Activated CD8-positive, alpha-beta memory T cell treated with anti-CD3 and anti-CD28 coated beads for 4 hours (primary cell): ENCODE measurements at places on chromosomes 6 and 20.

DNA sequence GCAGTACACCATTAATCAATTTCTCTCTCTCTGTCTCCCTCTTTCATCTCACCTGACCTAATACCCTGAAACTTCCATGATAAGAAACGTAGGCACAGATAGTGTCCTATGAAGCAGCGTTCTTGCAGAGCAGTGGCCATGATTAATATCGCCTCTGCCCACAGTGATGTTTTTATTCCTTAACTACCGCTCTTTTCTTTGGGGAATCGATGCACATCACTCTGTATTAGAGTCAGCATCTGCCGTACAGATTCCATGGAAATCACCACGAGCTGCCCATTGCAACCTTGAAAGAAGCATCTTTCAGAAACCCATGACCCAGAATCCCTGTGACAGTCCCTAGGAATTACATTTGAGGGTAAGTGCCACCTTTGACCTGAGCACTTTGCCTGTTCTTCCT, 152.0 kb upstream of the ECI2 start:
- DNase-seq = no peak

- DNase-seq = no peak
Observed at GRCh38 chr6:159045801-159046200, 1.0 kb upstream of the TAGAP start.

- DNase-seq = no peak
Observed at GRCh38 chr6:116436586-116436985, 24.6 kb upstream of the CALHM6 start.

DNA sequence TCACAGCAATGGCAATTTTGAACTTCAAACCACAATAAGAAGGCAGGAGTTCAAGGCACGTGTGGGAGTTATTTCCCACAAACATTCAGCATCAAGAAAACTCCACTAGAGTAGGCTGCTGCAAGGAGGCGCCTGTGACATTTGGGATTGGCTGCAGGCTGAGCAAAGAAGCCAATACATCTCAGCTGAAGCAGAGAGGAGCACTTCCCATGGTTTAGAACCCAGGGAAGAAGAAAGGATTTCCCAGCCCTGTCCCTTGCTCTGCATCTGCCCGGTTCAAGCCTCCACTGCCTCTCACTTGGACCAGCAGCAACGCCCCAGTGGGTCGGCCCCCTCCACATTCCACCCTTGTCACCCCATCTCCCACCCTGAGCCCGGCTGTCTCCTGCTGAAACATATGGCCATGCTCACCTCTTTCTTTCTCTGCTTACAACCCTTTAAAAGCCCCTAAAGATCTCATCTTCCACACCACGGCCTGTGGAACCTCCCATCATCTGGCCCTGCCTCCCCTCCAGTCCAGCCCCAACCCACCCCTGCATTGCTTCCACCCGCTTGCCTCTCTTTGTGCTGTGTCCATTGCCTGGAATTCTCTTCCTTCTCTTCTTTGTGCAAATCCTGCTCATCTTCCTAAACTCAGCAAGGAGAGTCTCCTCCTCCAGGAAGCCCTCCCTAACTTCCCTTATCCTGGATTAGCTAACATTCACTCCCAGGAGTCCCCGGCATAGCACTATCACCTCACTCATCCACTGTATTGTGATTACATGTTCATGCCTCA, 128.3 kb downstream of the ANKRD60 start:
- no peak for DNase-seq

- DNase-seq = no peak
Observed at GRCh38 chr20:19473922-19474286, 261.5 kb downstream of the SLC24A3 start.

- DNase-seq = no peak
Observed at GRCh38 chr6:12504325-12504966, 212.1 kb upstream of the PHACTR1 start.

GRCh38 chr6:107819217-107819616, 4.9 kb downstream of the SCML4 start:
- no peak for DNase-seq

GRCh38 chr6:169099411-169100202, 154.0 kb downstream of the THBS2 start:
- no peak for DNase-seq

DNA sequence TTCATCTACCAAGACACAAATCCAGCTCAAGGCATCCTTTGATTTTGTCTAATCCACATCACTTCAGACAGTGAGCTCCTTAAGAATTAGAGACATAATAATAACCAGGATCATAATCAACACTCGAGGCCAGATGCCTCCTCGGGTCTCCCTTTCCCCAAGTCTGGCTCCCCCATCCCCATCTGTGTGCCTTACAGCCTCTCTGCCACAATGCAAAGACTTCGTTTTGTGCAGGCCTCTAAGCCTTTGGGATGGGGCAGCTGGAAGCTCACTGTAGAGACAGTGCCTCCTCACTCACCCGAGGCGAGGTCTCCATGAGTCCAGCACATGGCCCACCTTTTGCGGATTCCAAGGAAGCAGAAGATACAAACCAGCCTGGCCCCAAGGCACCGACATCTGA, 30.3 kb downstream of the LRFN2 start:
- DNase-seq = no peak

DNA sequence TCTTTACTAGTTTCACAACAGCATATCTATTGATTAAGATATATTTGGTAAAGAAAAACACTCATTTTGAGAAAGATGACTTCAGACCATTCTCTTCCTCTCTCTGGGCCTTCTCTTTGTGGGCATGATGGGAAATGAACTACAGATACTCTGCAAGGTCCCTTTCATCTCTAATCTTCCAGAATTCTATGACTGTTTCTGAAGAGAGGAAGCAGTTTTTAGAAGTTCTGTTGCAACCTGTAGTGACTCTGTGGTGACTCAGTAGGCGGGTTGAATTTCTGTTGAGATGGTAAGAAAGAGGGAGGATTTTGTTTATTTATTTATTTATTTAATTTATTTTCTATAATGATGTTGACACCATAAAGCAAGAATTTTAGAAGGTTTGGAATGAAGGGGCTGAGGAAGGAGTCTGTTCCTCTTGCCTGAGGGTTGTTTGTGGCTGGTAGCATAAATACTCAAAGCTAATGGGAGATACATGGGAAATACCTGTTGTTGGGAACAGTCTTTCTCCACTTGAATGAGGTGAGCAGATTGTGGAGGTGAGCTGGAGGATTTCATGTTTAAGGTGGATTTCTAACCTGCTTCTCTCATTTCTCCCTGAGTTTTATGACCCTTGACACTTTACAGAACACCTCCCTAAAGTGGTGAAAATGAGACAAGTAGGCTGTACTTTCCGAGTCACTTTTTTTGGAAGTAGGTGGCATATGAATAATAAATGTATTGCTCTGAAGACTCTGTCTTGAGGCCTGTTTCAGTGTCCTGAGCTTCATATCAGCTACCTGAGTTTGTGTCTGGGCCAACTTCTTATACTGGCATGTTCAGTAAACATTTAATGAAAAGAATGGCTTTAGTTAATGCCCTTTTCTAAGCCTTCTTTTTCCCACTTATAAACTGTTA, 15.0 kb downstream of the ACSS2 start:
- no peak for DNase-seq

GRCh38 chr6:113505084-113505699, 352.0 kb upstream of the MARCKS start:
- DNase-seq = no peak

GRCh38 chr6:25486550-25486949, 165.5 kb upstream of the SCGN start:
- DNase-seq = no peak

GRCh38 chr20:64261138-64261537, 5.6 kb downstream of the PCMTD2 start:
- DNase-seq = no peak

DNA sequence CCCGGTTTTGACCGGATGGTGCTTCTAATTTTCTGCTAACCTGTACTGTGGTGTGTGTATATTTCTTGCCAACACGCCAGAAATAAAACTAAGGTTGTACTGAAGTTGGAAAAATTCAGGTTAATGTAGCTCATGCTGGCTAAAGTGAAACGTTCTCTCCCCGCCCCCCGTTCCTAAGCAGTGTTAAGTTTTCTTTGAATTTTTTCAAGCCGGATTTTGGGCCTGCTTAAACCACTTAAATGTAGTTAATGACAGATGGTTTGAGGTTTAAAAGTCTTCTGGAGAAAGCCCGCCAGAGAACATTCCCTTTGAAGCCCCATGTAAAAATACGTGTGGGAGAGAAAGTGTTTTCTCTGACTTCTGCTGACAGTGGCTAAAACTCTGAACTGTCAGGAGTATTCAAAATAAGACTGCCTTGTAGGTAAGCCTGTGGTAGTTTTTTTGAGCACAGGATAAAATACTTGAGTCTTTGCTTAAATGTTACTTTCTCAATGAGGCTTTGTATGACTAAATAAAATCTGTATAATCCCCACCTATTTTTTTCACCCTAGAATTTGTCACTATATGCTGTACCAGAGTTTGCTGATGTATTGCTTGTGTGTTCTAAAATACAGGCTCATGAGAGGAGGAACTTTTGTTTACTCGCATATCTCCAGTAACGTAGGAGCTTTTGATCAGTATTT, 101.3 kb downstream of the OR2B2 start:
- no peak for DNase-seq

DNA sequence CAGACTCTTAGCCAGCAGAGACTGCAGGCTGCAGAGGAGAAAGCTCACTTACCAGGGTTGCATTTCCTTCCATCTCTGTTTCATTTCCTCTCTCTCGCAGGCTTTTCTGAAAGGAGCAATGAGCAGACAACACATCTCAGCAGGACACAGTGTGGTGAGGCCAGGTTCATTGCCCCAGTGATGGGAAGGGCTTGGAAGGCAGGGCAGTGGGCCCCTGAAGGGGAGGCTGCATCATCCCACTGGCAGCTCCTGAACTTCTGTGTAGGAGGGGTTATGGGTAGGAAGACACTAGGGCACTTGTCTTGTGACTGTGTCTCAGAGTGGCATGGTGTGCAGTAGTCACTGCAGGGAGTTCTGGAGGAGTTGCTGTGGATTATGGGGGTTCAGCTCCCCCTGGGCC, 246.8 kb downstream of the QKI start:
- DNase-seq = no peak

GRCh38 chr6:1123386-1124375, 188.2 kb upstream of the FOXQ1 start:
- no peak for DNase-seq

- DNase-seq = no peak
Observed at GRCh38 chr20:13469262-13469661, 169.5 kb downstream of the TASP1 start.

DNA sequence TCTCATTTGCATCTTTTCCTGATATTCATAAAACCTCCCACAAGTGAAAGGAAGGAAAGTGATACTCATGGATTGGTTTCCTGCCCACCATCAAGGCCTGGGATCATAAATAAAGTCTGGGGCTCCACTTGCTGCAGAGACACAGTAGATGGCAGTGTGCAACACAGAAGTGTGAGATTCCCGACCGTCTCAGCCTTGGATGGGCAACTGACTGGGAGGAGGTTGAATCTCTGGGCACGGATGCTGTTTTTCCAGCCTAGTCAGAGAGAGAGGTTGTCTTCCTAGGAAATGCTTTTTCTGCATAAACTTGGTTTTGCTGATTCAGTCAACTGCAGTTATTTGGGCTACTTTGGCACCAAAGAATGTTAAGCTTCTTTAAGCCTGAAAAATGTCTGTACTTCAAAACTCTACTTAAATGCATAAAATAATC, 9.9 kb upstream of the RFPL4B start:
- DNase-seq = no peak

GRCh38 chr6:43058531-43058930, 703 bp downstream of the MRPL2 start:
- no peak for DNase-seq

GRCh38 chr20:31822421-31823330, 3.5 kb downstream of the MYLK2 start:
- peak; percentile 36 for DNase-seq

DNA sequence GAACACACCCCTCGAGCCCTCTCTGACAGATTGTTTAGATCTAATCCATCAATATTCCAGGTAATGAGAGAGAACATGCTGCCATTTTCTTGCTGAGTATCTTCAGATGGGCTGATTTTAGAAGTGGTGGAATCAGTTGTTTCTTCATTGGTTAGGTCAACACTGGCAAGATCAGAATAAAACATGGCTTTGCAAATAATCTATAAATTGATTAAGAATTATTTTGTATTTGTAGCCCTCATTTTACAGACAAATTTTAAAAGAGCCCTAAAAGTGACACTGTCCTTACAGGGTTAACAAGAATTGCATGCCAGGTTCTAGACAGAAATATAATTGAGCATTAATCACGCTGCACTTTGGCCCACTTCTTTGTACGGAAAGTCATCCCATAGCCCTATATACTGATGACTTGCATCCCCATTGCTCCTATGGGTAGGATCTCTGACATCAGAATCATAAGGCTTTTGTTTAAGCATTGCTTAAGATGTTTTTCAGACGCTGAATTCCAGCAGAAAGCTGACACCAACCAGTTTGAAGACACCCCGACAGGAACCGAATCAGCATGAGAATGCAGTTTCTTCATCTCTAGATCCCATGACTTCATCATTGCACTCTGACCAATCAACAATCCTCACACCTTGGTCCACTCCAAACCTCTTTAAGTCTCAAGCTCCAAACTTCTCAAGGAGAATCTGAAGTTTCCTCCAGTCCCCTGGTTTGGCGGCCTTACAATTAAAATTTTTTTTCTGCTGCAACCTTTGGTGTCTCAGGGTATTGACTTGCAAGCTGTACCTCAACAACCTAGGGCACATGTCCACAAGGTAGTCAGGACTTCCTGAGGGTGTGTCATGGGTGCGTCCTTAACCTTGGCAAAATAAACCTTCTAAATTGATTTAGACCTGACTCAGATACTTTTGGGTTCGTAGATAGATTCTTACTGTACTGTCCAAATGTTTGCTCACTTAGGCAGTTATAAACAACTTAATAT, 7.8 kb downstream of the TDP2 start:
- no peak for DNase-seq

DNA sequence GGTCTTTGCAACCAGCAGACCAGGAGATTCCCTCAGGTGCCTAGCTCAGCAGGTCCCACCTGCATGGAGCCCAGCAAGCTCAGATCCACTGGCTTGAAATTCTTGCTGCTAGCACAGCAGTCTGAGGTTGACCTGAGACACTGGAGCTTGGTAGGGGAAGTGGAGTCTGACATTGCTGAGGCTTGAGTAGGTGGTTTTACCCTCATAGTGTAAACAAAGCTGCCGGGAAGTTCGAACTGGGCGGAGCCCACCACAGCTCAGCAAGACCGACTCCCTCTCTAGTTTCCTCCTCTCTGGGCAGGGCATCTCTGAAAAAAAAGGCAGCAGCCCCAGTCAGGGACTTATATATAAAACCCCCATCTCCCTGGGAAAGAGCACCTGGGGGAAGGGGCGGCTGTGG, 34.3 kb downstream of the PRSS35 start:
- no peak for DNase-seq

GRCh38 chr20:38649275-38649891, 47.8 kb downstream of the ARHGAP40 start:
- no peak for DNase-seq

- DNase-seq = no peak
Observed at GRCh38 chr20:4454111-4454510, 267.6 kb upstream of the PRND start.

GRCh38 chr6:103872233-103872632, 987.5 kb downstream of the HACE1 start:
- DNase-seq = no peak

- no peak for DNase-seq
Observed at GRCh38 chr6:84739866-84740208, 24.6 kb downstream of the TBX18 start.
